NCI-H2227 treated with DMSO at 0.1 percent for 48 hours (cell line): ENCODE measurements at places on chromosomes 2 and 18.

DNA sequence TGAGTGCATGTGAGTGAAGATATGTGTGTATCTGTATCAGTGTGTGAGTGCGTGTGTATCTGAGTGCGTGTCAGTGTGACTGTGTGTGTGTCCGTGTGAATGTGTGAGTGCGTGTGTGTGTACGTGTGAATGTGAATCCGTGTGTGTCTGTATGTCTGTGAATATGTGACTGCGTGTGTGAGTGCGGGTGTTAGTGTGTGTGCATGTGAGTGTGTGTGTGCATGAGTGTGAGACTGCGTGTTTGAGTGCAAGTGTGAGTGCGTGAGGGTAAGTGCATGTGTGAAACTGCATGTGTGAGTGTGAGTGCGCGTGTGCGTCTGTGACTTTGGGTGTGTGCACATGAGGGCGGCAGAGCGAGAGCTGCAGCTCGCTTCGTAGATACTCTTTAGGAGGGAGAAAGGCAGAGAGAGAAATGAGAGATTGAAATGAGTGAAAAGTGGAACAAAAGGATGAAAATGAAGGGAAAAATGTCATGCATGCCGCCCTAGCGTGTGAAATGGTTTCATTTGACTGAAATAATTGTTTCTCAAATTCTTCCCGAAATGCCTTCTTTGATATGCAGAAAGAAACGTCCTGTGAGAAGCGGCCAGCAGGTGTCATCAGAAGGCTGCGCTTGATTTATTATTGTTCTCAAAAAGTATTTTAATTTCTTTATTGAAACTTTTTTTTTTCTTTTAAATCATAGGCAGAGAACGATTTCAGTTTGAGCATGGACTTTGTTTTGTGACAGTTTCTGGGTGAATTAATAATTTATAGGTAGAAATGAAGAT lies 25.6 kb downstream of the ZNF407 start:
- no peak for DNase-seq

GRCh38 chr2:36705326-36706020 lies 9.0 kb downstream of the VIT start:
- no peak for DNase-seq

GRCh38 chr18:33560686-33561370 lies 17.2 kb upstream of the ASXL3 start:
- no peak for DNase-seq

DNA sequence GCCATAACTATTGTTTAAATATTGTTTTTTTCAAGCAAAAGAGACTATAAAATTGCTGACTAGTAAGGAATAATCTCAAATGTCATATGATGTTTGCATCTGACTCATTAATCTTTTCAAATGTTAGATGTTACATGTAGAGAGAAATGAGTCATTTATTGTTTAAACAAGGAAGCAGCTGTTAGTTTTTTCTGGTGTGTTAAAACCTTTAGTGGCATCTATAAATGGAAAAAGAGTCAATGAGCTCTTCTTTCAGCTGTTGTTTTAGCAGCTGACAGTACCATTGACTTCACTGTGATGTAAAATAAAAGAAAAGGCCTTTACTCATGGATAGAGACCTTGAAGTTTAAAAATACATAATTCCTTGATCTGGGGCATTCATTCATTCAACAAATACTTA lies 1.8 kb upstream of the KLHL41 start:
- DNase-seq, result no peak

DNA sequence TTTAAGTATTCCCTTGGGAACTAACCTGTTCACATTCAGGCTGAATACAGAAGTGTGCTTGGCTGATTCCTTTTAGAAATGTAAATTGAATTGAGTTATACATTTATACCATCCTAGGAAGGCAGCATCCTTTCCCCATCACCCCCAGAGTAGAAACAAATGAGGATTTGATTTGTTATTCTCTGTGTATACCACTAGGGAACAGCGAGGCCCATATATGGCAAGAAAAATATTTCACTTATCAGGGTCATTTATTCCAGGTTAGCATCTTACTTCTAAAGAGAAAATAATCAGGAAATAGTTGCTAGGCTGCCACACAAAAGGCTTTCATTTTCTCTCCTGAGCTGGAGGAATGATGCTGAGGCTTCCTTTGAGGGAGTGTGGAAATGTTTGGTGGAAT lies 516.9 kb downstream of the PIK3C3 start:
- DNase-seq, result no peak

GRCh38 chr2:218927422-218927821 lies 32.0 kb upstream of the CDK5R2 start:
- DNase-seq, result no peak

DNA sequence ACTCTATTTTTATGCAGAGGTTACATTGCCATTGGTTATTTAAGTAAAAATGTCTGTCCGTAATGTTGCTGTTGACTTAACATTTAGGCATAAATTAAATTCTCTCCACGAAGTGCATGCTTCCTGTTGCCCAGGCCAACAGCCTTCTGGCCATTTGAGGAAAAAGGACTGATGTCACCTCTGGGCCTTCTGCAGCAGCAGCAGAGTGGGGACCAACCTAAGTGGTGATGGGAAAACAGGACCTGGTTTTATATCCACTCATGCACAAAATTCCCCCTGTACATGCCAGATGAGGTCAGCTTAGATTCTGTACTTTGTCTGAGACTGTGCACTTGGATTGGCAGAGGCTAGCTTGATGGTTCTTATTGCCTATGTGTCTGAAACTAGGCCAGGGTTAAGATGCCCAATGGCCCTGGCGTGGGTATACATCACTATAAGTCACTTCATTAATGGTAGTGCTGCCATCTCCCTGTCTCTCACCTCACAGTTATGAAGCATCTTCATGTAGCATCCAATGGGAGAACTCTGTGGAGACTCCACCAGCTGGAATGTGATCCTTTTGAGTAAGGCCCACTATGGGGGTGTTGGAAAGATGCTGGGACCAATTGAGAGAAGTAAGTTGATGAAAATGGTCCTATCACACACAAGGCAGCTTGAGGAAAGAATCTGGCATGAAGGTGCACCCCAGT lies 4.4 kb downstream of the ARHGAP25 start:
- DNase-seq, result no peak
